Muscle of leg (tissue), 16 donors: ENCODE measurements at places on chromosomes 12 and 14. TPM values are rescaled to one million over a fixed set of nuclear protein-coding genes. Genes with fewer than 3 reads are reported as not detected.

Gene TEDC1
- 7.0 TPM for total RNA-seq

DNA sequence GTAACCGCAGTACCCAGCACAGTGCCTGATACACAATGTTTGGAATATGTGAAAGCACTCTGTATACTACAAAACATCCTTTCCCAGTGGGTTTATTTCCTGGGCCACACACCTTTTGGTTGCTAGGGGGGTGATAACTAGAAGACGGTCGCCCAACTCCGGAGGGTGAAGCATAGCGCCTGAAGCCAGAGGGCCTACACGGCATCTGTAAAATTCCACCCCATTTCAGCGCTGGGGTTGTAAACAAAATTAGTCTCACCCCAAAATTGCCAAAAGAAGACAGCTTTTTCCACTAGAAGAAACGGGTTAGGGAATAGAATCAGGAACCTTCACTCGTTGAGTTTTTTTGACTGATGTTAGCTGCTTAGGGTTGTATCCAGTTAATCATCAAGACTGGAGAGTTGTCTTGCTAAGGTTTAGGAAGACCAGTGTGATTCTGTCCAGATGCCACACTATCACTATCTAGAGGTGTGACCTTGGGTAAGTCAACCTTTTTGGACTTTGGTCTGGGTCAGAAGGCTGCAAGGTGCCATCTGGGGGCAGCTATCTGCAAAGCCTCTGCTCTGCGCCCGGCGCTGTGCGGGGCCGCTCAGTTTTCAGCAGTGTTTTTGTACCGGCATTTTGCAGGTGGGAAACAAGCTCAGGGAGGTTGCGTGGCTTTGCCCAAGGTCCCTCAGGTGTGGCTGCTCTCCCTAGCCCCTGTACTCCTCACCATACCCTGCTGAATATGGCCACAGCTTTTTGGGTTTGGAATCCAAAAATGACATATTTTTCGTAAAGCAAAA, 1.3 kb downstream of the ZNF839 start:
- no peak for DNase-seq

GRCh38 chr12:101567918-101568317, 26.9 kb upstream of the MYBPC1 start:
- peak; percentile 47 for DNase-seq

GRCh38 chr12:131051155-131051473, 97.4 kb downstream of the ADGRD1 start:
- DNase-seq: no peak

- DNase-seq: no peak
Observed at GRCh38 chr12:89693639-89694202, 14.9 kb downstream of the ATP2B1 start.

DNA sequence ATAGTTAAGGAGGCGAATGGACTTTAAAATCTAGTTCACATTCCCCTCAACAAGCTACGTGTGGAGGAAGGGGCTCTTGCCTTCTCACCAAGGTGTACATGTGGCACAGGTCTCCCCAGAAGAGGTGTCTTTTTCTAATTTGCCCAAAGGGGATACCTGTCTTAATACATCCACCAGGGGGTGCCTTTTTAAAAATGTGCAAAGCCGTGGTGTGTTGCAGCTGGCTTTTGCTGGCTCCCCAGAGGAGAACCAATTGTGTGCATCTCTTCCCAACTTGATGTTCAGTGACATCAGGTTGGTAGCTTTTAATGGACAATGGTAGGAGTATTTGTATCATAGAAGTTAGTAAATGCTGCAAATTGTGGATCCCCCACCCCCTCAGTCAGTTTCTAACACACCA, 33.8 kb downstream of the CREBL2 start:
- DNase-seq: peak; percentile 14

GRCh38 chr12:96392397-96392796, 7.8 kb downstream of the CDK17 start:
- no peak for DNase-seq

- DNase-seq: no peak
Observed at GRCh38 chr12:116714175-116714574, 23.7 kb downstream of the SPRING1 start.
